ENCODE measurements at places on chromosomes 5 and 9.

- H3K27ac ChIP-seq = no peak overlapping the region
- no peaks in the 10 kb centered on the region for H3K27me3 ChIP-seq
- no peaks in the 10 kb centered on the region for H3K36me3 ChIP-seq
- peaks cover 8% of the 10 kb centered on the region for H3K4me1 ChIP-seq
- DNase-seq = peak; percentile 100
These were observed 46.9 kb downstream of the ACTBL2 start for GRCh38 chr5:57435701-57436134.

GRCh38 chr5:53712327-53712726 is 151.9 kb downstream of the NDUFS4 start:
- no peak for DNase-seq
- H3K36me3 ChIP-seq = no peaks in the 10 kb centered on the region
- no peak overlapping the region for H3K27ac ChIP-seq
- H3K4me3 ChIP-seq = no peak overlapping the region

- H3K4me1 ChIP-seq = peaks cover 71% of the 10 kb centered on the region
- H3K27me3 ChIP-seq = no peaks in the 10 kb centered on the region
- H3K27ac ChIP-seq = peak overlapping the region; percentile 86
- DNase-seq = no peak
These were observed 44.0 kb downstream of the TRIO start for GRCh38 chr5:14187157-14187556.

DNA sequence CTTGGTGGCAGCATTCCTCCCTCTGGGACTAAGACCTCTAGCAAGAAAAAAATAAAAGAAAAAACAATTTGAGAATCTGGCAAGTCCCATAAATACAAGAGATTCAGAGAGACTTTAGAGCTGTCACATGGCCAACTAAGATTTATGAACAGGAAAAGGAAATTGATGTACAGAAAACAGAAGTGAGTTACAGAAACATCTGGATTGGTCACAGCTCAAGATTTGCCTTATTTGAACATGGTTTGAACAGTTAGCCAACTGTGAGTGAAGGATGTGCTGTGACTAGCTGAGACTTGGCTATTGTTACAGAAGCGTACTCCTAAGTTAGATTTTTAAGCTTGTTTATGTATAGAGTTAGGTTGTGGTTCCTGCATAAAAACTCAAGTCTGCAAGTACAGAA is 340.2 kb downstream of the SLCO4C1 start:
- H3K36me3 ChIP-seq = no peaks in the 10 kb centered on the region
- no peak overlapping the region for H3K27ac ChIP-seq
- no peaks in the 10 kb centered on the region for H3K4me1 ChIP-seq
- no peak overlapping the region for H3K4me3 ChIP-seq

- no peaks in the 10 kb centered on the region for H3K27me3 ChIP-seq
- H3K4me1 ChIP-seq = no peaks in the 10 kb centered on the region
- no peak overlapping the region for H3K27ac ChIP-seq
- no peaks in the 10 kb centered on the region for H3K36me3 ChIP-seq
These were observed 240.2 kb downstream of the FBXL17 start for GRCh38 chr5:108141676-108142075.

Data from fibroblast of lung (primary cell).